Mammary microvascular endothelial cell (primary cell): ENCODE measurements at places on chromosomes 7 and 10. TPM values are rescaled to one million over a fixed set of nuclear protein-coding genes. Genes with fewer than 3 reads are reported as not detected.

RPP38 gene
- 5.4 and 6.5 TPM in 2 replicates for total RNA-seq

MBLAC1 gene
- 4.7 and 5.0 TPM in 2 replicates for total RNA-seq

CYP3A7 gene
- total RNA-seq: not detected in 2 replicates

LIPJ gene
- not detected in 2 replicates for total RNA-seq

CACNB2 gene
- not detected in 2 replicates for total RNA-seq
